ENCODE measurements at places on chromosomes 2 and 18. TPM values are rescaled to one million over a fixed set of nuclear protein-coding genes. Genes with fewer than 3 reads are reported as not detected.
A peak's percentile ranks its signal among the peaks of the same experiment; 100 is the strongest.

The GREB1 gene
- total RNA-seq: 0.55 TPM

The DPP4 gene
- 47.7 TPM for total RNA-seq

The SMAD2 gene
- 110 TPM for total RNA-seq

The CLEC4F gene
- not detected for total RNA-seq

The INO80D gene
- 34.2 TPM for total RNA-seq

The GREB1L gene
- total RNA-seq: not detected

The MARS2 gene
- 13.0 TPM for total RNA-seq

The EGR4 gene
- not detected for total RNA-seq

The CDH2 gene
- total RNA-seq: 0.25 TPM

The ZAP70 gene
- total RNA-seq: 534 TPM

- no peaks in the 10 kb centered on the region for H3K27me3 ChIP-seq
- no peak overlapping the region for H3K27ac ChIP-seq
- H3K36me3 ChIP-seq: no peaks in the 10 kb centered on the region
Measured at GRCh38 chr2:212811921-212812320, 273.3 kb upstream of the ERBB4 start.

GRCh38 chr2:113114224-113114945 is 13.0 kb upstream of the IL1RN start:
- H3K36me3 ChIP-seq: no peaks in the 10 kb centered on the region
- H3K27ac ChIP-seq: no peak overlapping the region
- no peaks in the 10 kb centered on the region for H3K27me3 ChIP-seq
- DNase-seq: no peak

- H3K27ac ChIP-seq: no peak overlapping the region
- H3K4me1 ChIP-seq: no peaks in the 10 kb centered on the region
- H3K36me3 ChIP-seq: no peaks in the 10 kb centered on the region
- H3K27me3 ChIP-seq: no peaks in the 10 kb centered on the region
Measured at GRCh38 chr2:60092781-60093180, 460.7 kb downstream of the BCL11A start.

DNA sequence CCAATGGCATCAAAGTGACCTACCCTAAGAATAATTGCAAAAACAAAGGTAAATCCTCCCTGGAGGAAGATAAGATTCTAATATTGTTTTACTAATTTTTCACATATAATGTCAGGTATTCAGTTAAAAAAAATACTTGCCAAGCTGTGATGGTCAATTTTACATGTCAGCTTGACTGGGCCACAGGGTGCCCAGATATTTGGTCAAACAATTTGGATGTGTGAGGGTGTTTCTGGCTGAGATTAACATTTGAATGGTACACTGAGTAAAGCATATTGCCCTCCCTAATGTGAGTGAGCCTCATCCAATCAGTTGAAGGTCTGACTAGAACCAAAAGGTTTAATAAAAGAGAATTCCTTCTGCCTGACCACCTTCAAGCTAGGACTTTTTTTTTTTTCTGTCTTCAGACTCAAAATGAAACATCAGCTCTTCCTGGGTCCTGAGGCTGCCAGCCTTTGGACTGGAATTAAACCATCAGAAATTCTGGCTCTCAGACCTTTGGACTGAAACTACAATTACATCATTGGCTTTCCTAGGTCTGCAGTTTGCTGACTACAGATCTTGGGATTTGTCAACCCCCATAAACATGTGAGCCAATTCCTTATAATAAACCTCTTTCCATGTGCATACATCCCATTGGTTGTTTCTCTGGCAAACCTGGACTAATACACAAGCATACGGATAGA is 65.4 kb downstream of the LDAH start:
- H3K36me3 ChIP-seq: peaks cover 7% of the 10 kb centered on the region
- H3K4me3 ChIP-seq: no peak overlapping the region
- no peaks in the 10 kb centered on the region for H3K4me1 ChIP-seq
- H3K27me3 ChIP-seq: no peaks in the 10 kb centered on the region

- no peak for DNase-seq
- no peak overlapping the region for H3K27ac ChIP-seq
- peaks cover 76% of the 10 kb centered on the region for H3K4me1 ChIP-seq
- no peak overlapping the region for H3K4me3 ChIP-seq
- H3K36me3 ChIP-seq: peaks cover 12% of the 10 kb centered on the region
Measured at GRCh38 chr2:134252092-134252750, 1.7 kb upstream of the MGAT5 start.

DNA sequence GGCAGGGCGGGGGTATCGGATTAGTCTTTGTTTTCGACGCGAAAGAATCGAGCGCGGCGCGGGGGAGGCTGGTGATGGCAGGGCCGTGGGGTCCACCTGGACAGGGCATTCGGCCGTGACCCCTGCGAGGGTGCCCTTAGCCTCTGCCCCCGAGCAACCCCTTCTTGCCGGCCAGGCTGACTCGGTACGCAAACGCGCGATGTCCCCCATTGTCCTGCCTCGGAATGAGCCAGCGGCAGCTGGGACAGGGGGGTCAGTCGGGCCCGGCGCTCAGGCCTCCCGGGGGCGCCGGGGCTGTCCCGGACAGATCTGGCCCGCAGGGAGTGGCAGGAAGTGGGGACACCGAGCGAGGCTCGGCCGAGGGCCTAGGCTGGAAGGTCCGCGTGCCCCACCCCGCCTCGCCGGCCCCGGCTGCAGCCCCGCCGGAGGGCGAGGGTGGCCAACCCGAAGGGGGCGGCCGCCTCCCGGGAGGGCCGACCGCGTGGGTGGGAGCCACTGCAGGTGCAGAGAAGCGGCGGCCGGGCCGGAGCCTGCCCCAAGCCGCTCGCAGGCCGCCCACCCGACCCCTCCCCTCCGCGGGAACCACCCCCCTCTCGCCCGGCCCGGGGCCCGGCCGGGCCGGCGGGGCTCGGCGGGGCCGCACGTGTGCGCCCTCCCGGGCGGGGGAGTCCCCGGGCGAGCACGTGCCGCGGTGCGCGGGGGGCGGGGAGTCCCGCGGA is at the start of gene TET3:
TET3 (plus strand) TSS at position 708 of the 719 bp plus-strand sequence. CDS start 1,494 bp downstream, outside the sequence.
- DNase-seq: no peak
- peak within 1 kb of the TSS; percentile 76 for H3K27ac ChIP-seq
- peaks cover 79% of the 10 kb centered on the region for H3K4me1 ChIP-seq
- no peaks in the 10 kb centered on the region for H3K27me3 ChIP-seq
- H3K4me3 ChIP-seq: peak within 1 kb of the TSS; percentile 77
- H3K36me3 ChIP-seq: no peaks in the 10 kb centered on the region

DNA sequence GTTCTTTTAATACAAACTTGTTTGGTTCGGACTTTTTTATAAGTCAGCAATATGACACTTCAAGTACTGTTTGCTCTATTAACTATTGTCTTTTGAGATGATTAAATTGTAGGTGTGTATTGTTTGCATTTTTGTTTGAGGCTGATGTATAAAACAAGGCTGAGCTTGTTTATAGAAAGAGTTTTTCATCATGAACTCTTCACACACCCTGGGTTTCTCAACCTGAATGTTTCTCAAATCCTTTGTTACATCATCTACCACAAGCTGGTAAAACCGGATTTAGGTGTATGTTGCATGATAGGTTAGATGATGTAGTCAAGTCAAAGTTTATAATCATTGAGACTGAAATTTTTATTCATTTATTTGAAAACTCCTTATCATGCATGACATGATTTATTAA is 335.2 kb upstream of the LRATD1 start:
- no peaks in the 10 kb centered on the region for H3K4me1 ChIP-seq
- H3K27me3 ChIP-seq: no peaks in the 10 kb centered on the region
- no peak for DNase-seq
- no peak overlapping the region for H3K27ac ChIP-seq
- H3K36me3 ChIP-seq: no peaks in the 10 kb centered on the region

DNA sequence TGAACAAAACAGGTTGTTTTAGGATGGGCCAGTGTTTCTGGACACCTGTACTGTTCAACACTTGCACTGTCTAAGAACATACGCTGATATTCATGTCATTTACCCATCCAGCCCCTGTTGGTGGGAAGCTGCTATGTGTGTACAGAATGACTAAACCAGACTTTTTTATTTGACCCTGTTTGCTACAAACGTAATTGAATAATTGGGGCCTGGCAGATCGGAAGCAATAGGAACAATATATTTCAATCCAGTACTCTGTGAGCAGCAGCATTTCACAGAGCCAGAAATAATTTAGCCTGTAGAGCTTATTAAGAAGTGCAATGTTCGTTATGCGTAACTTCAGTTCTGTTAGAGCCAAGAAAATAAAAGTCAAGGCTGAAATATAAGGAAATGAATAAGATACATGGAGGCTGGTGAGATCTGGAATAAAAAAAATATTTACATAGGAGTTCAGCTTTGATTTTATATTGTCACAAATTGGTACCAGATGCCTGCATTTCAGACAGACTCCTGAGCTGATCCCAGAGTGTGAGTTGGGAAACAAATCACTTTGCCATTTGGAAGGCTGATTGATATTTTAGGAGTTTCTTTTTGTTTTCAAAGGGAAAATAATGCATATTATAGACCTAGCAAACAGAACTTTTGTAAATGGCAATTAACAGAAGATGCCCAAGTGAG is 19.7 kb downstream of the CABLES1 start:
- H3K36me3 ChIP-seq: no peaks in the 10 kb centered on the region
- DNase-seq: no peak

DNA sequence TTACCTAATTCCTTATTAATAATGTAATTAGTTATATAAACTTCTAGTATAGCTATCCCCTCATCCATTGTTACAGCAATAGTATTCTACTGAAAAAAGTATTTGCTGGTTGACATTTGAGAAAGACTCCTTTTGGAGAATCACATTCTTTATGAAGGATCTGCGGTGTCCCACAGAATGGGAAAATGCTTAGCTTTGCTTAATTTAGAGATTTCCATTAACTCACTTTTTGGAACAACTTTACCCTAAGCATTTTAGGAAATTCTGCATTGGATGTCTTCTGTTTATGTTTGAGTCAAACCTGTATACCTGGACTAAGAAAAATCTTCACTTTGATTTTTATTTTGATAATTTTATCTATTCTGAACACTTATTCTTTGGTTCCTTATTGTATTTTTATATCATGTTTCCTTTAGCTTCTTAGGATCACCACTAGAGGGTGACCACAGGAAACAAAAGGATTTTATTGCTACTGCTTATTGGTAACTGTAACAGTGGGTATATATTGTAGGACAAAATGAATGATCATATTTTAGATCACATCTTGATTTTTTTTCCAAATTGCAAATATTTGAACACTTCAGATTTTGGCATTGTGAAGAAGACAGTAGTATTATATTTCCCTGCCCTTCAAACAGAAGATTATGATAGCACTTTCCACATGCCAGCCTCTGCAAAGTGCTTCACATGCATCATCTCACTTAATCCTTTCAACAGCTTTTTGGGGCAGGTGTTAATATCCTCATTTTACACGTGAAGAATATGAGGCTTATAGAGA is 79.6 kb downstream of the MIB1 start:
- peaks cover 13% of the 10 kb centered on the region for H3K36me3 ChIP-seq
- no peak overlapping the region for H3K4me3 ChIP-seq
- H3K27me3 ChIP-seq: no peaks in the 10 kb centered on the region
- no peak overlapping the region for H3K27ac ChIP-seq

DNA sequence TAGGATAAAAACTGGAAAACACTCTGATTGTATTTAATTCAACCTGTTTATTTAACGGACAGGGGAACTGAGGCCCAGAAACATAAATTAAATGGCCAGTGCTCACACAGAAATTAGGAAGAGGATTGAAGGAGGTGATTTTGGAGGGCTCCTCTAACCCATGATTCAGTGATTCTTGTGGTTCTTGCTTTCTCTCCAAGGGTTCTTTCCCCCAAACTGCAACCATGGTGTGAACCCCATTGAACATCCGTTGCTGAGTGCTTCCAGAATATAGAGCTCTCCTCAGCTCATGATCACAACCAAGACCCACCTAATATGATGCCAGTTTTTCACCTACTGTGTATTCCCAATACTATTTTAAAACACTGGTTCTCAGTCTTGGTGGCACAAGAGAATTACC is 41.4 kb downstream of the BMP10 start:
- peaks cover 37% of the 10 kb centered on the region for H3K36me3 ChIP-seq
- H3K27me3 ChIP-seq: no peaks in the 10 kb centered on the region
- peaks cover 23% of the 10 kb centered on the region for H3K4me1 ChIP-seq
- H3K4me3 ChIP-seq: peak overlapping the region; percentile 4
- peak overlapping the region; percentile 80 for H3K27ac ChIP-seq

DNA sequence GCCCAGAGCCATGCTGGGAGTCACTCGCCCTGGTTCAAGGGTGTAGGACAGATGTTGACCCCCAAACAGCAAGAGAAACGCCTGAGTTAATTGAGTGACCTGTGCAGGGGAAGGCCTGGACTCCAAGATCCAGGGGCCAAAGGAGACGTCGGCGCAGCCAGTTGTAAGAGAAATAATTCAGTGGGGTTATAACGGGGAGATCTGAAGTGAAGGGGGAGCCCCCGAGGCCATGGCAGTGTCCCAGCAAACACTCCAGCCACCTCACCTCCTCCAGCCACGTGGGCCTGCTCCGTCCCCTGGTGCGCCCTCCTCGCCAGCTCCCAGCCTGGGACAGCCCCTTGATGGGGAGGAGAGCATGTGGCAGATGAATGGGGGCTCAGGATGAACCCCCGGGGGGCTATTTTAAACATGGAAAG is 130.7 kb upstream of the GPC1 start:
- no peaks in the 10 kb centered on the region for H3K4me1 ChIP-seq
- no peak overlapping the region for H3K4me3 ChIP-seq
- no peak overlapping the region for H3K27ac ChIP-seq

GRCh38 chr18:31241425-31241824 is 76.5 kb upstream of the DSG1 start:
- no peak for DNase-seq
- no peak overlapping the region for H3K4me3 ChIP-seq
- H3K27me3 ChIP-seq: no peaks in the 10 kb centered on the region

- no peak for DNase-seq
- no peak overlapping the region for H3K27ac ChIP-seq
- H3K27me3 ChIP-seq: no peaks in the 10 kb centered on the region
- no peak overlapping the region for H3K4me3 ChIP-seq
Measured at GRCh38 chr2:216465579-216466195, 33.0 kb upstream of the RPL37A start.

GRCh38 chr2:26471289-26471688 is 6.6 kb downstream of the OTOF start:
- no peaks in the 10 kb centered on the region for H3K36me3 ChIP-seq
- no peaks in the 10 kb centered on the region for H3K27me3 ChIP-seq
- DNase-seq: no peak
- no peak overlapping the region for H3K4me3 ChIP-seq
- no peak overlapping the region for H3K27ac ChIP-seq
- H3K4me1 ChIP-seq: no peaks in the 10 kb centered on the region

GRCh38 chr18:47545613-47546012 is 294.2 kb upstream of the SKOR2 start:
- no peaks in the 10 kb centered on the region for H3K36me3 ChIP-seq
- H3K4me3 ChIP-seq: no peak overlapping the region
- H3K4me1 ChIP-seq: no peaks in the 10 kb centered on the region
- peaks cover 7% of the 10 kb centered on the region for H3K27me3 ChIP-seq
- DNase-seq: no peak

Measured in T-cell (primary cell).